CD14-positive monocyte (primary cell): ENCODE measurements at places on chromosomes 7 and 10. TPM values are rescaled to one million over a fixed set of nuclear protein-coding genes. Genes with fewer than 3 reads are reported as not detected.

GHRHR gene
- polyA plus RNA-seq: not detected in 2 replicates

ASB15 gene
- polyA plus RNA-seq: not detected in 2 replicates

- no peak for DNase-seq
Measured at GRCh38 chr7:102444961-102445673, 11.7 kb downstream of the ORAI2 start.

- DNase-seq: no peak
Measured at GRCh38 chr7:126005064-126005463, 1075.4 kb upstream of the POT1 start.

DNA sequence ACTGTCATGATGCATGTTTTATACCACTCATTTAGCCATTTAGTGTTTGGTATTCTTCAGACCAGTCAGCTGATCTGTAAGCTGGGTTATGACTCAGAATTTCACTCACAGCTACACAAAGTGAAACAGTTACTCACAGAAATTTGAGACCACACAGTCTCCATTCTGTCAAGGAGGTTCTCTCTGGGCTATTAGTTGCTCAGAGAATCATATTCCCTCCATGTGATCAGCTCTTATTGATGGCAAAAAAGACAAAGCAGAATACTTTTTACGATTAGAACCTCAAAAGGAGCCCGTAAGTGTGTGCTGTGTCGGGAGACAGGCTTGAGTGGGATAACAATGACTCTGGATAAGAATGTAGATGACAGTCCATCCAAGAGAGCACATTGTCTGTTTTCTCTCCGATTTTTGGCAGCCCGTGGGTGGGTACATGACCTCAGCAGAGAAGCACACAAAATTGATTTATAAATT, 277.6 kb upstream of the SORCS1 start:
- no peak for DNase-seq

DNA sequence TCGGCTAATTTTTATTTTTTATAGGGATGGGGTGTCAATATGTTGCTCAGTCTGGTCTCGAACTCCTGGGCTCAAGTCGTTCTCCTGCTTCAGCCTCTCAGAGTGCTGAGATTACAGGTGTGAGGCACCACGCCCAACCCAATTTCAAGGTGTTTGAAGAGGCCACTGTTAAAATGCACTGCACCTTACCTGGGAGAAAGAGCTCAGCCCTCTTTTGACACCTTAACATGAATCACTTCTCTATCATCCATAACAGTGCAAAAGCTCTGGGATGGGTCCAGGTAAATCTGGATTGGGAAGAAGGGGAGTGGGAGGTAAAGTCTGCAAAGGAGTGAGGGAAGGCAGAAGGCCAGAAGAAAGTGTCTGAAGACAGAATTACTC, 557 bp upstream of the ZNF282 start:
- no peak for DNase-seq

- no peak for DNase-seq
Measured at GRCh38 chr7:150715293-150715692, 1.1 kb upstream of the GIMAP1 start.

GRCh38 chr10:98208925-98209324, 59.1 kb downstream of the LOXL4 start:
- no peak for DNase-seq

KDM7A gene
- 7.9 TPM for polyA plus RNA-seq

TRA2A gene
- 28.3 and 92.8 TPM in 2 replicates for polyA plus RNA-seq

GRCh38 chr10:4296161-4296560, 511.2 kb upstream of the KLF6 start:
- DNase-seq: no peak

AMPH gene
- 0.22 and 0.67 TPM in 2 replicates for polyA plus RNA-seq
